CD4-positive, alpha-beta T cell treated with Interleukin-21 for 1 hour (primary cell): ENCODE measurements at places on chromosomes 1 and 21.
A peak's percentile ranks its signal among the peaks of the same experiment; 100 is the strongest.

GRCh38 chr1:50959303-50959912 is 659 bp downstream of the FAF1 start:
- peak; percentile 7 for DNase-seq

GRCh38 chr1:37948166-37948565 is 1.3 kb upstream of the INPP5B start:
- no peak for DNase-seq

DNA sequence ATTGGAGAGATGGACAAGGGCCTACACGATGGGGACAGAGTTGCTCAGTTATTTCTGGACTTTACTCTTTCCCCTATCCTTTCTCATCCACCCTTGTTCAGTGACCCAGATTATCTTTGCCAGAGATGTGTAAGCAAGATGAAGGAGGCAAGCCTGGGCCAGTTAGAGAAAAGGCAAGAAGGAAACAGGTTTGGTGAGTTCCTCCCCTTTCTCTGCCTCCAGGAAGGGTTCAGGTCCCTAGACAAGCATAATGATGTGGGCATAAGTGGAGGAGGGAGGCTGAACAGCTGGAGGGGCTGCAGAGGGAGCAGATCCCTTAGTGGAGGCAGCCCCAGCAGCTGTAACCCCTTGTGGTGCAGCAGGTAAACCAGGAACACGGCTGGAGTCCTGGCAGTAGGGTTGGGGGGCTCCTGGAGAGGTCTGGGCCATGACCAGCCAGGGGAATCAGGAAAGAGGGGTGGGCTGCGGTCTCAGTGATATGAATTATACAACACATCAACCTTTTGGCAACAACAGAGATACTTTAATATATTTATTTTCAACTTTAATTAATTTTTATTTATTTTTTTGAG is 9.2 kb upstream of the CDC42 start:
- DNase-seq: no peak

DNA sequence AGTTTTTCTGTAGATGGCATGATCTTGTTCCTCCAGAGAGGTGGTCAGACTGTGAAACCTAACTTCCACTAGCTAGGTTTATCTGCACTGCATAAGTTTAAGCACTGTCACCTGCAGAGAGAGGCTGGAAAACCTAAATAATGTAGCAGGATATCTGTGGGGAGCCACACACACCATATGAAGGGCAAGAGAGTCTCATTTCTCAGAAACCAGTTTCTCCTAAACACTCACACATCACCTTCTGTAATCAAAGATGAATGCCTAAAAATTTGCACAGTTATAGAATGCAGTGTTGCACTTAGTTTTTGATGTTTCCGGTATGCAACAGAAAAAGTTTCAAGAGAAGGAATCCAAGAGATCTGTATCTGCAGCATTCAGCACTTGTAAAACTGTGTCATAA is 654.6 kb downstream of the ADGRL2 start:
- no peak for DNase-seq

- no peak for DNase-seq
Observed at GRCh38 chr1:4960336-4960735, 305.9 kb downstream of the AJAP1 start.

- DNase-seq: no peak
Observed at GRCh38 chr1:22140694-22141093, 2.2 kb downstream of the WNT4 start.

DNA sequence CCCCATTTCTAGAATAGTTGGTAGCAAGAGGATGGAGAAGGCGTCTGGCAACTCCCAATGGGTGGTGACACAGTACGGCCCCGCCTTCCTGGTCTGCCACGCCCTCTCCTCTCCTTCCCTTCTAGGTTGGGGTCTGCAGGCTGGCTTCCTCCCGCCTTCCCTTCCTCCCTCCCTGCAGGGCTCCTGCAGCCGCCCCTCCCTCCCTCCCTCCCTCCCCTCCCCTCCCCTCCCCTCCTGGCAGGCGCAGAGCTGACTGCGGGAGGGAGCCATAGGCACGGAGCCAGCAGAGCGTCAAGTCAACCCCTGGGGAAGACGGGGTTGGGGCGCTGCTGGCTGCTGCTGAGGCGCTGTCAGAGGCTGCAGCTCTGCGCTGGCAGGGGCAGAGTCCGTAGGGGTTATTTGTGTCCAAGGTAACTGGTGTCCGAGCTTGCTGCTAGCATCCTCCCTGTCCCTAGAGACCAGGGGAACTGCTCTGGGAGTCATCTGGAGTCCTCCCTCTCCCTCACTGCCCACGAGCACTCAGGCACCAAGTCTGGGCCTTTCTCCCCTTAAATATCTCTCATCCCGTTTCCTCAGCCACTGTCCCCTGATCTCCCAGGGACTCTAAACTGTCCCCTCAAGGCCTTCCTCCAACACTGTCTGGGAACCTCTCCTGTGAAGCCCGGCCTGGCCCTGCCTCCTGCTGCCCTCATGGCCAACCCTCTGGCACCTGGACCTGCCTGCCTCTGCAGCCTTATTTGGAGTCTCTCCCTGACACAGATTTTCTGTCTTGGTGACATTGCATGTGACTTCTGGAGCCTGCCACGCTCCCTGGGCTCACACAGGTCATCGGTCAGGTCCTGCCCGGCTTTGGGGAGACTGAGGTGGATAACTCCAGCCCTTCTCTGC is 57.4 kb upstream of the ACOT11 start:
- no peak for DNase-seq

DNA sequence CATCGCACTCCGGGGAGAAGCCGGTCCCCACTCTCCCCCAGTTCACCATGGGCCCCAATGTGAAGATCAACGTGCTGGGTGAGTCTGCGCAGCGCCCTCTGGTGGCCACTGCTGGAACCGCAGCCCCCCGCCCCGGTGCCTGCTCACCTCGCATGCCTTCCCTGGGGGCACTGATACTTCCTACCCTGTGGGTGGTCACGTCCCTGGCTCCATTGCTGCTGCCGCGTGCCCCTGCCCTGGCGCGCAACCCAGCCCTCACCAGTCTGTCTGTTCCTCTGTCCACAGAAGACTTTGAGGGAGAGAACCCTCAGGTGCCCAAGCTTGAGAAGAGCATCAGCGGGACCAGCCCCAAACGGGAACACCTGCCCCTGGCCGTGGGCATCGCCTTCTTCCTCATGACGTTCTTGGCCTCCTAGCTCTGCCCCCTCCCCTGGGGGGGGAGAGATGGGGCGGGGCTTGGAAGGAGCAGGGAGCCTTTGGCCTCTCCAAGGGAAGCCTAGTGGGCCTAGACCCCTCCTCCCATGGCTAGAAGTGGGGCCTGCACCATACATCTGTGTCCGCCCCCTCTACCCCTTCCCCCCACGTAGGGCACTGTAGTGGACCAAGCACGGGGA is 7.6 kb downstream of the EFNA3 start:
- DNase-seq: peak; percentile 82

GRCh38 chr21:33783187-33783979 is 132.2 kb downstream of the ATP5PO start:
- DNase-seq: no peak

GRCh38 chr21:14690886-14691285 is 144.8 kb upstream of the SAMSN1 start:
- no peak for DNase-seq

DNA sequence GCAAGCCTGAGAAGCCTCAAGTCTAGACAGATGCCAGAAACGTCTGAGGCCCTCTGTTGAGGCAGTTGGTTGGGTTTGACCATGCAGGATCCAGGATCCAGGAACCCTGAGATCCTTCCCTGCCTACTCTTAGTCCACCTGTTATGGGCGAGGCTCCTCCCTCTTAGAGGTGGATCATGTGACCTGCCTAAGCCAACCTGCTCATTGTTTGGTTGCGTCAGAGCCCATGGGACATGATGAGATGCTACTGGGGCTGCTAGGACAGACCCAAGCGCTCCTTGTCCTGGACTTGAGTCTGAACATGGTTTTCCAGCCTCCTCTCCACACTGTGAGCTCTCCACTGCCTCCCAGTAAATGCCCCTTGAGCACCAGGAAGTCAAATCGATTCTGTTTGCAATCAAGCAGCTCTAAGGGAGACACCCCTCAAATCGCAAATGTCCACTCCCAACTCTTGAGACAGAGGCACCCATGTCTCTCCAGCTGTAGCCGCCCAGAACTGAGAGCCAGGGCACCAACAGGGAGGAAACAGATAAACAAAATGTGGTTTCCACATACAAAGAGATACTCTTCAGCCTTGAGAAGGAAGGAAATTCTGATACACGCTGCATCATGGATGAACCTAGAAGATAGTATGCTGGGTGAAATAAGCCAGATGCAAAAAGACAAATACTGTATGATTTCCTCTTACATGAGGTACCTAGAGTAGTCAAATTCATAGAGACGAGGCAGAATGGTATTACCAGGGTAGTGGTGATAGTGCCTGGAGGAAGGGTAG is 31.7 kb upstream of the WNT4 start:
- no peak for DNase-seq

- no peak for DNase-seq
Observed at GRCh38 chr1:115978292-115978941, 2.1 kb downstream of the SLC22A15 start.

DNA sequence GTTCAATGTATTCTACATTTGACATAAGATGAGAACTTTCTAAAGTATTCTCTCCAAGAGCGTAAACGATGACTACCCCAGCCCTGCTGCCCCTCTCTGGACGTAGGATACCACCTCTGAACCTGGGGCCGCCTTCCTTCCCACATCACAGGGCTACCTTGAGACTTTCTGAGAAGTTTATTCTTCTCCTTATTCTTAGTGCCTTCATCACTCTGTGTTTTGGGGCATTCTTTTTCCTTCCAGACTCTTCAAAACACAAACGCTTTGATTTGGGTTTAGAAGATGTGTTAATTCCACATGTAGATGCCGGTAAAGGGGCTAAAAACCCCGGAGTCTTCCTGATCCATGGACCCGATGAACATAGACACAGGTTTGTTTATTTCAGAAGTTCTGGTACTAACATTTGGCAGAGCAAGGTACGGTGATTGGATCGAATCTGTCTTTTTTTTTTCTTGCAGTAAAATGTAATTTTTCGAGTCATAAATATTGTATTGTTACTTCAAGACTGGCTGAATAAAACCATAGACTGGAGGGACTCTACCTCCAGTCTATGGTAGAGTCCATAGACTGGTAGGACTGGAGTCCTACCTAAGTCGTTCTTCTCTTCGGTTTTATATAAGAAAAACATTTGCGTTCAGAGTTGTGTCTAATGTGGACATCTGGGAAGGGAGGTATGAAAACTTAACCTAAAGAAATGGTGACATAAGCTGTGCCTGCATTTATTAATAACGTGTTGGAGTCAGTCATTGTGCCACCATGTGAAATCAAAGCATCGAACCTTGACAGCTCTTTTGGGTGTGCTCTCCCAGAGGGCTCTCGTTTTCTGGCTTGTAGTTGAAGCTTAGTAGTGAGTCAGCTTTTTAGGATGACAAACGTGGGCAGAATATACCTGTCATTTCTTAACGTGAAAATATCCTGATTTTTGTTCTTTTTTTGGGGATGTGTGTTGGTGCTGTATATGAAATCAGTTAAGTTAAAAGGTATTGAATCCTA is 1.2 kb downstream of the MAN1A2 start:
- peak; percentile 24 for DNase-seq
